ENCODE measurements at places on chromosomes 6 and 20. TPM values are rescaled to one million over a fixed set of nuclear protein-coding genes. Genes with fewer than 3 reads are reported as not detected.

The PI3 gene
- total RNA-seq: 175 TPM

The SLC44A4 gene
- total RNA-seq: 4.9 TPM

The WFDC10B gene
- not detected for total RNA-seq

The RCAN2 gene
- total RNA-seq: not detected

The SLCO4A1 gene
- total RNA-seq: 162 TPM

The TCP11 gene
- total RNA-seq: 1.7 TPM

The TREML2 gene
- total RNA-seq: not detected

The AGER gene
- total RNA-seq: 5.0 TPM

The OR2H1 gene
- not detected for total RNA-seq

The KCNK17 gene
- not detected for total RNA-seq

The C6orf15 gene
- not detected for total RNA-seq

The NUP43 gene
- total RNA-seq: 25.5 TPM

The MLN gene
- total RNA-seq: not detected

The ARHGAP40 gene
- total RNA-seq: not detected

The C2 gene
- total RNA-seq: 1.1 TPM

The HCK gene
- total RNA-seq: not detected

The TMC2 gene
- total RNA-seq: not detected

The TAPBP gene
- 67.2 TPM for total RNA-seq

The ARHGAP18 gene
- total RNA-seq: 4.1 TPM

The GATA5 gene
- total RNA-seq: 0.46 TPM

The ZNF318 gene
- total RNA-seq: 8.9 TPM

The CPNE5 gene
- 0.29 TPM for total RNA-seq

The ZNF391 gene
- total RNA-seq: 5.9 TPM

The FAM217A gene
- total RNA-seq: not detected

The SSTR4 gene
- total RNA-seq: not detected

The MTFR2 gene
- 6.2 TPM for total RNA-seq

The DOP1A gene
- total RNA-seq: 7.5 TPM

The CCNC gene
- total RNA-seq: 53.7 TPM

The DEFB132 gene
- total RNA-seq: not detected

The GJE1 gene
- not detected for total RNA-seq
